ENCODE measurements at places on chromosomes 3 and 15.

GRCh38 chr3:111130827-111131226, 59.2 kb downstream of the NECTIN3 start:
- DNase-seq = no peak

DNA sequence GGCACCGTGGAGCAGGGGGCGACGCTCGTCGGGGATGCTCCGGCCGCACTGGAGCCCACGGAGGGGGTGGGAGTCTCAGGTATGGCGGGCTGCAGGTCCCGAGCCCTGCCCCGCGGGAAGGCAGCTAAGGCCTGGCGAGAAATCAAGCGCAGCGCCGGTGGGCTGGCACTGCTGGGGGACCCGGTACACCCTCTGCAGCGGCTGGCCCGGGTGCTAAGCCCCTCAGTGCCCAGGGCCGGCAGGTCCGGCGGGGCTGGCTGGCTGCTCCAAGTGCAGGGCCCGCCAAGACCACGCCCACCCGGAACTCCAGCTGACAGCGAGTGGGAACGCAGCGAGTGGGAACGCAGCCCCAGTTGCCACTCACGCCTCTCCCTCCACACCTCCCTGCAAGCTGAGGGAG, 676.4 kb downstream of the SI start:
- DNase-seq = no peak

DNA sequence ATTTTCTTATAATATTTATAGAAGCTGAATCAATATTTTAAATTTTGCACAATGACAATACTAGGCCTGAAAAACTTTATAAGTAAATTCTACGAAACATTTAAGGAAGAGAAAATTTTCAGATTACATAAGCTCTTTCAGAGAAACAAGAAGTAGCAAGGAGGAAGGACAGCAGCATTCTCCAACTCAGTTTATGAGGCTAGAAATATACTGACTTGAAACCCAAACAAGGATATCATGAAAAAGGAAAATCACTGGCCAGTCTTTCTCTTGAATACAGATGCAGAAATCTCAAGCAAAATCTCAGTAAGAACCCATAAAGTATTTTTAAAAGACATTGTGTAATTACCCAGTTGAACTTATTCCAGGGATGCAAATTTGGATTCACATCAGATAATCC, 121.3 kb downstream of the STAC start:
- no peak for DNase-seq

DNA sequence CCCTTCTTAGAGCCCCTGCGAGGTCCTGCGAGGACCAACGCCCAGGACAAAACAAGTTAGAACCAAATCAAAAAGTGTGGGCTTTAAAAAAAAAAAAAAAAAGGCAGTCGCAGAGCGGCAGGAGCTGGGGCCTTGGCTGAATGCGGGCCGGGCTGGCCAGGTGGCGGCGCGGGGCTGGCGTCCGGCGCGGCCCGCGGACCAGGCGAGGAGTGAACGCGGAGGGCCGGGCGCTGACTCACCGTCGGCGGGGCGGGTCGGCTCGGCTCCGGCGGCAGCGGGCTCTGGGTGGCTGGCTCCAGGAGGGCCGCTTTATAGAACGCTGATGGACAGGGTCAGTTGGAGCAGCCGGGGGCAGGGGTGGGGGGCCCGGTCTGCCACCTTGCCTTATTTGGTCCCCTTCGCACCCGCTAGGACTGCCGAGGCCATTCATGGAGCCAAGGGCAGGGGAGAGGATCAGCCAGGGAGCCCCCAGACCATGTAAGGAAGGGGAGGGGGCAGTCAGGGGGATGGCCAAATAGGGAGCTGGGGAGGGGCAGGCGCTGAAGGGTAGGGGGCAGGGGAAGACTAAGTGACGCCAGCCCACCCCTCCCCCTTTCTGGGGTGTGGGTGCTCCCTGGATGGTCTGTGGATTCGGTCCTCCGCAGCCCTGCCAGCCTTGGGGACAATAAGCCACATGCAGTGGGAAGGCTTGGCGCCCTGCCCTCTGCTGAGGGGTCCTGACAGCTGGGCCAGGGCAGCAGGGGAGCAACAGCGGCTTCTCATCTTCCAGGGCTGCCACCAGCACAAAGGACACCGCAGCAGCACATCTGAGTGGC, at the start of gene ACTC1:
Gene ACTC1 (minus strand): TSS at position 283 of the 815 bp plus-strand sequence. CDS start 741 bp downstream, outside the sequence.
- DNase-seq = no peak

DNA sequence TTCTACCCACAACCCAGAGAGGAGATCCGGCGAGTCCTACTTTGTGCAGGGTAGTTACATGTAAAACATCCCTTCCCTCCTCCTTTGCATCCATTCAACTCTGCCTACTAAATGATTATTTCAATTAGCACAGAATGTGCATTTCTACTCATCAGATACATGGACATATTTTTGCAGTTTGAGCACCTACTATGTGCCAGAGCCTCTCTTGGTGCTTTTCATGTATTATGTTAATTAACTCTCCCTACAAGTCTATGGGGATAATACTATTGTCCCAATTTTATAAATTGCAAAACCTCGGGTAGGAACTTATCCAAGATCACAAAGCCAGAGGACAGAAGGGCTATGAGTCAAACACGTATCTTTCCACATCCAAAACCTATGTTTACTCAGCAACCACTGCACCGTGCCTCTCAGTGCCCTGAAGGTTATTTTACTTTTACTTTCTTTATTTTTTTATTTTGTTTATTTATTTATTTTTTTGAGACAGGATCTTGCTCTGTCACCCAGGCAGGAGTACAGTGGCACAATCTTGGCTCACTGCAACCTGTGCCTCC, 432.8 kb downstream of the MAGI1 start:
- DNase-seq = no peak
